ENCODE measurements at places on chromosomes 12 and 14.

DNA sequence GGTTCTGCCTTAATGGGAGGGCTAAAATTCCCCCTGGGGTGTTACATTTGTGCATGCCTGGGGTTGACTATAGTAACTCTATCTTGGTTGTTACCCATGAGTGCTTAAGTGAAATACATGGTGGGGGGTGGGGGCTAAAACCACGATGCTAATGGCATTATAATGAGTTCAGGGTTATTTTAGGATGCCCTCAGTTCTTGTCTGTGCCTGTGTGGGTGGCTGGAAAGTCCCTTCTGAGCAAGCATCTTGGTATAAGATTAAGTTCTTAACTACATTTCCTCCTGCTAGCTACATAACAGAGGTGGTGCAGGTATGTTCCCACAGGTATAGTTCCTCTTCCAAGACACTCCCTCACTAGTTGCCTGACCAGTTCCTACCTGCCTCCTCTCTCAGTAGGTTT, 822.3 kb downstream of the LRFN5 start:
- DNase-seq: no peak

DNA sequence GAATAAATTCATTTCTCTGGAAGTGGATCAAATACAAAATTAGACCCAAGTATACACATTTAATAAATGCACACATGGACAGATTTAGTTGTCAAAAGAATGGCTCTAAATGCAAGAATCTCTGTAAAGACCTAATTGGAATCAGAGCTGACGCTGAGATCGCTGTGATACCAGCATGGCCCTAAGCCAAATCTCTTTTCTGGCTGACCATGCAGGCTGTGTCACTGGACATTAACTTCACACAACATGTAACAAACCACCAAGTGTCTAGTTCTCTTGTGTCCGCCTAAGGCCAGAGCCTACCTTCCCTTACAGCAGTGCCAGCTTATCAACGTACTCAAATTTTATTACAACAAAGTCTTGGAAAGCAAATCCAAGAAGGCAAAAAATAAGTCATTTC, 127.5 kb downstream of the MED13L start:
- no peak for DNase-seq

- DNase-seq: no peak
These were observed 43.5 kb downstream of the KCTD10 start for GRCh38 chr12:109433618-109434017.

- DNase-seq: no peak
These were observed 100.2 kb downstream of the NELL2 start for GRCh38 chr12:44775901-44776300.
